Neuronal stem cell (in vitro differentiated cells): ENCODE measurements at places on chromosomes 12 and 14.

- H3K27ac ChIP-seq: no peak overlapping the region
- no peak for DNase-seq
- H3K27me3 ChIP-seq: no peaks in the 10 kb centered on the region
- H3K36me3 ChIP-seq: no peaks in the 10 kb centered on the region
- H3K4me1 ChIP-seq: no peaks in the 10 kb centered on the region
These were observed 50.3 kb downstream of the KCNA1 start for GRCh38 chr12:4960030-4960429.

DNA sequence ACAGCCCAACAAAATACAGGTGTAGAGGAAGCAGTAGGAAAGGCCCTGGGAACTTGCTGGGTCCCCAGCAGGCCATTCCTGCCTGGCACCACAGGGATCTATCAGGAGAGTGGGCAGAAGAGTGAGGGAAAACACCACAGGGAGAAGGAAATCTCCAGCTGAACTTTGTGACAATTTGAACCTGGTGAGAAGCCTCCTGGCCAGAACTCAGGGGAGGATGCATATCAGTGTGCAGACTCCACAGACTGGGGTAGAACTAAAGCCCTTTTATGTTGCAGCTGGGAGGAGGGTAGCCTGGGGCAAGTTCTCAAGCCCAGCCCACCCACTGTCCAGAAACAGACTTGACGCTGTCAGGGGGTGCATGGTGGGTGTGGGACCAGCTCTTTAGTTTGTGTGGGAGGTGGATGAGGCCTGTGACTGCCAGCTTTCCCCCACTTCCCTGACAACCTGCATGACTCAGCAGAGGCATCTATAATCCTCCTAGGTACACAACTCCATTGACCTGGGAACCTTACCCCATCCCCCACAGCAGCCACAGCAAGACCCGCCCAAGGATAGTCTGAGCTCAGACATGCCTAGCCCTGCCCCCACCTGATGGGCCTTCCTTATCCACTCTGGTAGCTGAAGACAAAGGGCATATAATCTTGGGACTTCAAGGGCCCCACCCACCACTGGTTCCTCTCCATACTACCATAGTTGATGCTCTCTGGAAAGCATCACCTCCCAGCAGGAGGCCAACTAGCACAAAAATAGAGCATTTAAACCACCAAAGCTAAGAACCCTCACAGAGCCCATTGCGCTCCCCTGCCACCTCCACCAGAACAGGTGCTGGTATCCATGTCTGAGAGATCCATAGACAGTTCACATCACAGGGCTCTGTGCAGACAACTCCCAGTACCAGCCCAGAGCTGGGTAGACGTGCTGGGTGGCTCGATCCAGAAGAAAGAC is 28.9 kb downstream of the PNN start:
- no peak overlapping the region for H3K27ac ChIP-seq
- DNase-seq: no peak
- H3K4me3 ChIP-seq: no peak overlapping the region
- H3K36me3 ChIP-seq: no peaks in the 10 kb centered on the region
- H3K4me1 ChIP-seq: peaks cover 4% of the 10 kb centered on the region

DNA sequence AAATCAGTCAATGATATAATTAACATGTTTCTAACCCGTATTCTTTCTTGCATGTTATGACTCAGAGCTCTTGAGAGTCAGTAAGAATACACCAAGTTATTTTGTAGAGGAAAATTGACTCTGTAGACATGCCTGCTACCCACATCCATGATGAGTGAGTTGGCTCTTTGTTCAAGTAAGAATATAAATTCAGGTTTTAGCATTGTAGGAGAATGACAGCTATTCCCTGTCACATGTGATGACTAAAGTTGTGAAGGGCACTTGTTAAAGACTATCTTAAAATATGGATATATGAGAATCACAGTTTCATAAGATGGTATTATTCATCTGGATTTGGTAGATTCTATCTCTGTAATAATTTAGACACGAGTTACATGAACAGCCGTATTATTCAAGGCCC is 209.1 kb downstream of the CCDC59 start:
- H3K4me3 ChIP-seq: no peak overlapping the region
- H3K27me3 ChIP-seq: no peaks in the 10 kb centered on the region
- no peak for DNase-seq
- no peaks in the 10 kb centered on the region for H3K36me3 ChIP-seq

GRCh38 chr12:69415471-69416275 is 54.5 kb upstream of the FRS2 start:
- H3K27me3 ChIP-seq: no peaks in the 10 kb centered on the region
- peak; percentile 55 for DNase-seq
- no peaks in the 10 kb centered on the region for H3K4me1 ChIP-seq
- no peak overlapping the region for H3K4me3 ChIP-seq
- peaks cover 3% of the 10 kb centered on the region for H3K36me3 ChIP-seq

GRCh38 chr12:7118881-7119280 is 9.8 kb downstream of the RBP5 start:
- H3K36me3 ChIP-seq: peaks cover 15% of the 10 kb centered on the region
- no peak for DNase-seq
- H3K27me3 ChIP-seq: no peaks in the 10 kb centered on the region
- H3K4me1 ChIP-seq: no peaks in the 10 kb centered on the region
